ENCODE measurements at places on chromosomes 1 and 21.
A peak's percentile ranks its signal among the peaks of the same experiment; 100 is the strongest.

DNA sequence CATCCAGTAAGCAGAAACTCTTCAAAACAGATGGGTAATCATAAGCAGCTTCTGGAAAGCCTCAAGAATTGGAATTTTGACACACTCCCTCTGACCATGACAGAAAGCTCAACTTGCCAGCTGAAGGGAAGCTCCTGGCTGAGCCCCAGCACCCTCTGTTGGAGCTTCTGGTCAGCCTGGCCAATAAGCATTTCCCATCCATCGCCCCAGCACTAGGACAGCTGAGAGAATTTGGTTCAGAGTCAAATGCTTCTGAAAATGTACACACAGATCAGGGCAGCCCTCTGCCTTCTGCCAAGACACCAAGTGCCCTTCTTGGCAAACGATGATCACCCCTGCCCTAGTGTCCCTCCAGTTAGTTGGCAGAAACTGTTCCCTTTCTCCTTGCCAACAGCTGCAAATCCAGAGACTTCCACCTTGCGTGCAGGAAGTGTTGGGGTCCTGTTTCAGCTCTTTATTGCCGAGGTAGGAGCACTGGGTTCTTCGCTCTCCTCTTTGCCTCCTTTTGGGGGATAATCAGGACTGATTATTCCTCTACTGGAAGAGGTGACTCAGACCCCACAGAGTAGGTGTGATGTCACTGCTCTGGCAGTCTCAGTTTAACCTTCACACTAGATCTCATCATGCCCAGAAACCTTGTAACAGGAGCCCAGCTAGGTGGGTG, 11.9 kb downstream of the PIGV start:
- DNase-seq: no peak

DNA sequence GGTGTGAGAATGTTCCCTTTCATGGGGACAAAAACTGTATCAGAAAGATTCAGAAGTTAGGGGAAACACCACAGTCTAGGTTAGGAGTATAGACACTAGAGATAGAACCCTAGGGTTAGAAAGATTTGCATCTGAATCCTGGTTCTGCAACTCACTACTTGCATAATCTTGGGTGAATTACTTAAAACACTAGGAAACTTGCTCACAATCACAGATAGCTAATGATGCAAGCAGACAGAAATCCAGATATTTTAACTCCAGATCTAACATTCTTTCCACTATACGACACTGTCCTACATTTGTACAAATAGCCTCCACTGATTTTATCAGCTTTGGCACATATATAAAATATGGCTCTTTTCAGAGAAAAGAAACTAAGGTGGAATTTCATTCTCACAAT, 30.8 kb upstream of the GLIS1 start:
- no peak for DNase-seq

- peak; percentile 3 for DNase-seq
These were observed 29.6 kb upstream of the PRRX1 start for GRCh38 chr1:170634293-170634692.

DNA sequence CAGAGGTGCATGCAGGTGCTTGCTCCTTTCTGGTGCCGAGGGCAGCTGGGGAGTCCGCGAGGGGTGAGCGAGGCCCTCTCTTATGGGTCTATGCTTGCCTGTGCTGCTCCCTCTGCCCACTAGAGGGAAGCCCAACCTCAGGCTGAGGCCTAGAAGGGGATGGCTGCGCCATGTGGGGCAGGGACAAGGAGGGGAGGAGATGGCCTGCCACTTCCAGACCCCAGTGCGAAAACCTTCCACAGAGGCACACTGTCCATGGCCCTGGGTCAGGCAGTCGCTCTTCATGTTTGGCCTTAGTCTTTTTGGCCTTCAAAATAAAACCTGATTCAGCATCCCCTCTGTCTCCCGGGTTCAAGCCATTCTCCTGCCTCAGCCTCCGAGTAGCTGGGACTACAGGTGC, 14.0 kb downstream of the RHBG start:
- peak; percentile 84 for DNase-seq

- no peak for DNase-seq
These were observed 114.0 kb downstream of the DTL start for GRCh38 chr1:212149566-212149965.

- DNase-seq: no peak
These were observed 91.5 kb downstream of the MRPL37 start for GRCh38 chr1:54291276-54292001.

GRCh38 chr1:47623557-47623940, 185.7 kb downstream of the FOXD2 start:
- DNase-seq: no peak

- DNase-seq: no peak
These were observed 94.4 kb upstream of the SLC45A1 start for GRCh38 chr1:8223526-8223925.

DNA sequence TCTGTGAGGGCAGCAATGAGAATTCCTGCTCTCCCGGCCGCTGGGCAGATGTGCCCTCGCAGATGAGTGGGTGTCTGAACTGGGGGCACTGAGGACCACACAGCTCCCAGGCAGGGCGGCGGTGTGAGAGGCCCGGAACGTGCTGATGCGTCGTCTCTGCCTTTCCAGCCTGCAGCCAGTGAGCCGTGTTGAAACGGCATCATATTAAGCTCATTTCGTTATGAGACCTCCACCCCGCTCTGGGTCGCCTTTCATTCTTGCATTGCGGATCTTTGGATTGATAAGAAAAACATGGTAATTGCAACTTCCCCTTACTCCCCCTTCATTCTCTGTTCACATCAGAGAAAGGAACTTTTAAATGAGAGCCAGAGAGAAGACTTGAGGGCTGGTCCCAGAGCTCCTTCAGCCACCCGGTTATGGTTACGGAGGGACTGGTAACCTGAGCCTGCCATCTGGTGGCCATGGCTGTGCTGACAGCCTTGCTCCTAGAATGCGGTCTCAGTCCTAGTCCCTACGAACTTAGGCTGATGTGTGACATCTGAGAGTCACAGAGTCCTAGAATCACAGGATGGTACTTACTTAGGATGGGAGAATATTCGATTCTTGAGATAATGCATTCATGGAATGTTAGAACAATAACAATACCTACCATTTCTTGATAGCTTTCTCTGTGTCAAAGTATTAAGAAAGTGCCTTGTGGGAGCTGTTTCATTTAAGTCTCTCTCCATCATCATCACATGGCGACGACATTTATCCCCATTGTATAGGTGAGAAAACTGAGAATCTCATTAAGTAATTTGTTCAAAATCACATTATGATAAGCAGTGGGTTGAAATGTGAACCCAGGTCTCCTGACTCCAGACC, 271.0 kb downstream of the TRABD2B start:
- peak; percentile 95 for DNase-seq

DNA sequence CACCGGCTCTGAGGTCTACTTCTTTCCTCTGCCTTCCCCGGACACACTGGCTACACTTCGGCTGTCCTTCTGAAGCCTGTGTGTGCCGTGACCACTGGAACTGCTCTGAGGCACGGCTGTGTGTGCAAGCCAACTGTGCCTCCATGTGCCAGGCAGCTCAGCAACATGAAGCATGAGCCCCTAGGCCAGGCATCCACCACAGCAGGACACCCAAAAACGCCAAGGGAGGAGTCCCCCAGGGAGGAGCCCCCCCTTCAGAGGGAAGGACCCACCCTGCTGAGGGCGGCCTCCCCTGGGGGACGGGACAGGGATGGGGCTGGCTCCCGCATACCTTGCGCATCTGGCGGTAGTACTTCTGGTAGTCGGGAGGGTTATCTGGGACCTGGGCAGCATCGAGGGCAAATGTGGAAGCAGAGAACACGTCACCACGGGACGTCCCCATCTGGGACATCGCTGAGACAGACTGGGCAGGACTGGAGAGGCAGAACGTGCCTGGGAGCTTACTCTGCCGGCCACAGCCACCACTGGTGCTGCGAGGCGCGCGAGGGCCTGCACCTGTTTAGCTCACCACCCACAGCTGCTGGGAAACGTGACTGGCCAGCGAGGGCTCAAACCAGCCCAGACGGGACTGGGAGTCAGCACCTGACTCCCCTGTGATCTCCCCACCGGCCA, 20.5 kb downstream of the LSS start:
- no peak for DNase-seq

GRCh38 chr1:86530211-86530845, 16.6 kb upstream of the CLCA4 start:
- no peak for DNase-seq

DNA sequence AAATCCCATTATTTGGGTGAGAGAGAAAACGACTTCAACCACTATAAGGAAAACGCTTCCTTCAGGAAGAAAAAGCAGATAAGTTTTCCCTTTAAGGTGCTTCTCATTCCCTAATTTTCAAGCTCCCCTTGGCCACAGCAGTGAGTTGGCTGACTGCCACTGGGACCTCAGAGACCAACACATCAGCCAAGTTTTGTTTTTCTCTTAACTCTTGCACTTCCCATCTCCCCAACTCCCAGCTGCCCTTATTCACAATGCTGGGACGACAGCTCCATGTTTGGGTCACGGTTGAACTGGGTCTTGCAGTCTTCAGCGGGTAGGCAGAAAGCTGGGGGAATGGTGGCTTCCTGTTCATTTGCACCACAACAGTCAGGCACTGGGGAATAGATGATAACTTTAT, 18.9 kb downstream of the SGIP1 start:
- DNase-seq: no peak

- no peak for DNase-seq
These were observed 13.7 kb downstream of the MTHFR start for GRCh38 chr1:11792106-11792505.

GRCh38 chr21:37800456-37801061, 115.7 kb downstream of the KCNJ6 start:
- DNase-seq: no peak

GRCh38 chr1:19628879-19629278, 15.2 kb upstream of the NBL1 start:
- peak; percentile 36 for DNase-seq

DNA sequence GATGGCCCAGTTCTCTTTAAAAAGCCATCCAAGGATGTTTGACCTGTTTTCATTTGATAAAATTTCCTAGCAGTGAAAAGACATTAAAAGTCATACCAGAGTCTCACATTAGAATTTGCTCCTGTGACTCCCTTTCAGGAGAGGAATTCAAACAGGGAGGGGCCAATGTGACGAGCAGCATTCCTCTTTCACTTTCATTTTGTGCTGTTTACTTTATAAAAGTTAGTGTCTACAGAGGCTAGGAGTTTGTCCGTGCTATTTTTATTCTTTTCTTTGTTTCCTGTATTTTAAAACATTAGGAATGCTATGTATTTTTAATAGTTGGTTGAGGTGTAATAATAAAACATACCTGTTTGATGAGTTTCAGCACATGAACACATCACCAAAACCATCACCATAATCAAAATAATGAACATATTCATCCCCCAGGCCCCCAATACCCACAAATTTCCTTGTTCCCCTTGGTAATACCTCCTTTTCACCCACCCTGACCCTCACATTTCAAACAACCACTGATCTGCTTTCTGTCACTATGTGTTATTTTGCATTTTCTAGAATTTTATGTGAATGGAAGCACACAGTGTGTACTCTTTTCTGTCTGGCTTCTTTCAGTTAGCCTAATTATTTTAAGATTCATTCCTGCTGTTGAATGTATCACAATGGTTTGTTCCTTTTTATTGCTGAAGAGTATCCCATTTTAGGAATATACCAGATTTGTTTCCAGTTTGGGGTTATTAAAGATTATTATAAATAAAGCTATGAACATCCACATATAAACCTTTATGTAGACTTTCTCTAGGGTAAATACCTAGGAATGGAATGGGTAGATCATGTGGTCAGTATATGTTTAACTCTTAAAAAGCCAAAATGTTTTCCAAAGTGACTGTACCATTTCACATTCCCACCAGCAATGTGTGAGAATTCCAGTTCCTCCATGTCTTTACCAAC, 129.5 kb downstream of the TENT5C start:
- peak; percentile 55 for DNase-seq

- no peak for DNase-seq
These were observed 19.1 kb upstream of the IKBKE start for GRCh38 chr1:206451134-206451686.

- peak; percentile 69 for DNase-seq
These were observed 62.9 kb downstream of the TRABD2B start for GRCh38 chr1:47934243-47934805.

DNA sequence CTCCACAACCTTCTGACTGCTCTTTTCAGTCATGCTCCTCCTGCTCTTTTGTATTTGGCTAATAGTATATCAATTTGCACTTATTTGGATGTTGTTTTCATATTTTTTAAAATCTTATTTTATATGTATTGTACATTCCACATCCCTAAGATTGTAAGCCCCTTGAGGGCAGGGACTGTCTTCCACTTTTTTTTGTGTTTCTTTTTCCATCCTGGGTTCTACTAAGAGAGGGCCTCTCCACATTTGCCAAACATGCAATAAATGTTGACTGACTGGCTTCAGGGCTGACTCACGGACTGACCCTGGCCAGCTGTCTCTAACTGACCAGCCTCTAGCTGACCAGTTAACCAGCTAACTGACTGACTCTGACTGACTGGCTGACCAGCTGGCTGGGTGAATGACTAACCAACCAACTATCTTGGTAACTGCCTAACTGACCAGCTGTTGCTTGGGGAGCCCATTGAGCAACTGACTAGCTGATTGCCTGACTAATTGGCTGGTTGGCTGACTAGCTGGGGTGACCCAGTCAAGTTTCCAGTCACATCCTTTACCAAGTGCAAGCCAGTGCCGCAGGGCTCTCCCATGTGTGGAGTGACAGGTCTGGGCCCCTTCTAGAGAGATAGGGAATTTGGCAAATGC, 16.1 kb downstream of the CSF1 start:
- no peak for DNase-seq

GRCh38 chr21:43916691-43917514, 51.9 kb downstream of the AGPAT3 start:
- no peak for DNase-seq

GRCh38 chr1:1434131-1434823, 1.2 kb upstream of the VWA1 start:
- peak; percentile 54 for DNase-seq

DNA sequence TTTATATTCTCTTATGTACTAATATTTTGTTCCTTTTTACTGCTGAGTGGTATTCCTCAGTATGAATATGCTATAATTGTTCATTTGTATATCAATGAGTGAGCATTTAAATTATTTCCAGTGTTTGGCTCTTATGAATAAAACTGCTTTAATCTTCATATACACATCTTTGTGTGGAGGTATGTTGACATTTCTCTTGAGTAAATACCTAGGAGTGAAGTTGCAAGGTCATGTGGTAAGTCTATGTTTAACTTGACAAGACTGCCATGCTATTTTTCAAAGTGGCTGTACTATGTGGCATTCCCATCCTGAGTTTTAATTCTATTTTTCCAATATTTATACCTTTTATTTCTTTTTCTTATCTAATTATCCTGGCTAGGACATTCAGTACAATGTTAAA, 124.2 kb downstream of the ADSS2 start:
- no peak for DNase-seq

Data from eye (tissue), 1 donor.